ENCODE measurements at places on chromosomes 4 and X. TPM values are rescaled to one million over a fixed set of nuclear protein-coding genes. Genes with fewer than 3 reads are reported as not detected.

GRCh38 chr4:172392741-172393140, 579.5 kb downstream of the GALNTL6 start:
- no peak for DNase-seq

The GABRG1 gene
- polyA plus RNA-seq: not detected

GRCh38 chr4:80219301-80220025, 22.2 kb downstream of the PRDM8 start:
- no peak for DNase-seq

DNA sequence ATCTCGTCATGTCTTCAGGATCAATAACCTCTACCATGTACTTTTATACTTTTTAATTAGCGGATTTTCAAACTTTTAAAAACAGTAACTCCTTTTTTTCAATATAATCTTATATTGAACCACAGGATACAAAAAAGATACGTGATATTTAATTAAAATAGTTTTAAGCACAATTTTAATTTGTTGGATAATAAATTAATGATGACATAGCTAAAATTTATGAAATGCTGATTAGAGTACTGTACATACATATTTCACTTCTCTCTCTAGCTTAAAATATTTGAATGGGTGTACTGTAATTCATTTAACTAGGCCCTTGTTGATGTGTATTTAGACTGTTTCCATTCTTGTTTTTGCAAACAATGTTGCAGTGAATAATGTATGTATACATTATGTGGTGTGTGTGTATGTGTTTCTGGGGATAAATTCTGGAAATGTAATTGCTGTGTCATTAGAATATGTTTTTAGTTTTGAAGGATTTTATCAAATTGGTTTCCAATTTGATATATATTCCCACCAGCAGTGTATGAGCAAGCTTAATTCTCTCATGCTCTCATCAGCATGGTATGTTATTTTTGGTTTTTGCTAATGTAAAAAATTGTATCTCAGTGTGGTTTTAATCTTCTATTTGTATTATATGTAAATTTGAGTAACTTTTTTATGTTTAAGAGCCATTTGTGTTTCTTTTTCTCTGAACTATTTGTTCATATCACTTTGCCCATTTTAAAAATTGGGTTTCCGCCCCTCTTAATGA, 66.4 kb downstream of the CDKL5 start:
- DNase-seq: no peak

- DNase-seq: no peak
Measured at GRCh38 chr4:93657527-93657926, 171.0 kb upstream of the ATOH1 start.

GRCh38 chr4:38128478-38129459, 168.6 kb downstream of the PTTG2 start:
- no peak for DNase-seq

The LRCH2 gene
- 6.1 TPM for polyA plus RNA-seq

The ANKRD50 gene
- polyA plus RNA-seq: 21.2 TPM

DNA sequence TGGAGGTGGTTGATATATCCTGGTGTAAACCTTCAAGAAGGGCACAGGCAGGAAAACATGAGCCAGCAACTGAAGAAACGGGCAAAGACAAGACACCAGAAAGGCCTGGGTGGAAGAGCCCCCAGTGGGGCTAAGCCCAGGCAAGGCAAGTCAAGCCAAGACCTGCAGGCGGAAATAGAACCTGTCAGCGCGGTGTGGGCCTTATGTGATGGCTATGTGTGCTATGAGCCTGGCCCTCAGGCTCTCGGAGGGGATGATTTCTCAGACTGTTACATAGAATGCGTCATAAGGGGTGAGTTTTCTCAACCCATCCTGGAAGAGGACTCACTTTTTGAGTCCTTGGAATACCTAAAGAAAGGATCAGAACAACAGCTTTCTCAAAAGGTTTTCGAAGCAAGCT, 7.2 kb downstream of the ZFP42 start:
- no peak for DNase-seq

GRCh38 chrX:47093248-47093647, 15.0 kb downstream of the RGN start:
- DNase-seq: peak; percentile 0

The CXCR3 gene
- polyA plus RNA-seq: not detected

The ZNF711 gene
- polyA plus RNA-seq: 9.3 TPM

GRCh38 chr4:113976741-113977525, 2.5 kb downstream of the ARSJ start:
- DNase-seq: no peak

DNA sequence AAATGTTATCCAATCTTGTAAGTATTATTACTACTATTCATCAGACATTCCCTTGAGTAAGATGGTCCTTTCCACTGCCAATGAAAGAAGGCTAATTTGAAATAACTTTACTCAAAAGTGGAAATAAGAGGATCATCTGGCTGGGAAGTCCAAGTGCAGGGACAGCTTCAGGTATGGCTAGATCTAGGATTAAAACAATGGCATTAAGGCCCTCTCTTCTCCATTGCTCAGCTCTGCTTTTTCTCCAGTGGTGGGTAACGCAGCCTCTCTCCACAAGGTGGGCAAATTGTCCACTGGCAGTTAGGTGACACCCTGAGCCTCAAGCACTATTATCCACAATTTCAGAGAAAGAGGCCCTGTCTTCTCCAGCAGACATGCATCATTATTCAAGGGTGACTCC, 66.7 kb upstream of the PGM2 start:
- no peak for DNase-seq

- no peak for DNase-seq
Measured at GRCh38 chr4:169167957-169168858, 102.5 kb downstream of the SH3RF1 start.

DNA sequence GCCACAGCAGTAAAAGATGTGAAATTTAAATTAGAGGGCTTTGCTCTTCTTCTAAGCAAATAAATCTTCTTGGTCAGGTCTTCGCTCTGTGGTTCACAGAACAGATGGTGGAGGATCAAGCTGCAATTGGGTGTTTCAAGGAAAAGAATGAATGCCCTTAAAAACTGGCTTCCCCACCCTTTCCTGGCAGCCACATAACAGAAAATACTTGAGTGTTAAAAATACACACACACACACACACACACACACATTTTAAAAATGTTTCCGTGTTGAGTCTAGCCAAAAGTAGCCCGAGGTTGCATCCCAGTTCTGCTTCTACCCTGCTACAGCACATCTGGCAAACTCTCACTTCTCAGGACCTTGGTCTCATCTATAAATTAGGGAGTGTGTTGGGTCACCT, 56.7 kb upstream of the FGFBP2 start:
- DNase-seq: no peak

The PSAPL1 gene
- not detected for polyA plus RNA-seq

The SRPK3 gene
- 0.27 TPM for polyA plus RNA-seq

The METTL14 gene
- 17.6 TPM for polyA plus RNA-seq

GRCh38 chrX:43446752-43447151, 209.3 kb upstream of the MAOA start:
- DNase-seq: no peak

DNA sequence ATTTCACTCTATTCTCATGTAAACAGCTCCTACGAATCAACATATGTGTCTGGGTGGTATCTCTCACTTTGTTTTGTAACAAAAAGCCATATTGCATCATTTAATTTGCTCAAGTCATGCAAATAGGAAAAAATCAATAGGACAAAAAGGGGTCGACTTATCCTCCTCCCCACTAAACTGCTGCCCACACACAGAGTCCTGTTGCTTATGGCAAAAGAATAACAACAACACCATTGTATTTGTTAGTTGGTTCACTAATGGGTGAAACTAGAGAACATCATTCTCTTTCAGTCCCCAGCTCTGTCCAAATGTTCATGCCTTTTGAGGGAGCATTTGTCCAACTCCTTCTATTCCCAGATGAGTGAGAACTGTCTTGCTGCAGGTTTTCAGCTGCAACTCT, 2.1 kb downstream of the HHIP start:
- DNase-seq: no peak

GRCh38 chr4:145732895-145733880, 53.2 kb downstream of the C4orf51 start:
- DNase-seq: peak; percentile 66

DNA sequence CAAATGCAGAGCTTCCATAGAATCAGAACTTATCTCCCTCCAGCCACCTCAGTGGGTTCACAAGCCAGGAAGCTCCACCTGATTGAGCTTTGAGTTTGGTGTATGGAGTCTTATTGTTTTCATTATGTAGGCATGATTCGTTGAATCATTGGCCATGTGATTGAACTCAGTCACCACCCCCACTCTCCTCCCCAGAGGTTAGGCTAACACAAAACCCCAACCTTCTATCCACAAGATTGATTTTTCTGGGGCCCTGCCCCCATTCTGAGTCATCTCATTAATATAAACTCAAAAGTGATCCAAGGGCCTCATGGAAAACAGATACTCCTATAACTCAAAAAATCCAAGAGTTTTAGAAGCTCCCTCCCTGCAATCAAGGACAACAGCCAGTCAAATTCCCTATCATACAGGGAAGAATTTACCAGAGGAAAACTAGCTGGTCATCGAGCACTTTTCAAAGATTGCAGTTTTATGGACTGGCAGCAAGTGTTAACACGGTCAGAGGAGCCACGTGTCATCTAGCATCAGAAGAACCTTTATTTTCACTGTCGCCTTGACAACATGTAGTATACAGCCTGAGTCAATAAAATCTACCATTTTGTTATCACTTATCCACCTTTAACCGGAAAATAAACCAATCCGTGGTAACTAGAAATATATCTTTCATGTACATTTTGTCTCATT, 35.9 kb upstream of the GUCY1B1 start:
- DNase-seq: peak; percentile 50

- no peak for DNase-seq
Measured at GRCh38 chr4:78629991-78630541, 78.5 kb downstream of the ANXA3 start.

DNA sequence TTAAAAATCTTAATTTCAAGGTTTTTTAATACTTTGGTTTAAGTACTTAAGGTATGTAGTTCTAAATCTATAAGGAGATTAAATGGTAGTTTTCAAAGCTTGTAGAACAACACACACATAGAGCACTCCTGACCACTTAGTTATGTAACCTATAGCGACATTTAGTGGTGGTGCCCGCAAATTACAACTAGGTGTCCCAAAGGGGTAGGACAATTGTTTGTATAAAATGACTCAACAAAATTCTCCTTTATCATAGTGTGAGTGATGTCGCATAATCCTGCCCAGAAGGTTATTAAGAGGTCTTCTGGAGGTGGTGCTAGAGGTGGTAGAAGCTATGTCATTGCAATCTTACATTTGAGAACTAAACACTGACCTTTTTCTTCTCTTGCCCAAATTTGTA, 373.0 kb upstream of the RASGEF1B start:
- no peak for DNase-seq

DNA sequence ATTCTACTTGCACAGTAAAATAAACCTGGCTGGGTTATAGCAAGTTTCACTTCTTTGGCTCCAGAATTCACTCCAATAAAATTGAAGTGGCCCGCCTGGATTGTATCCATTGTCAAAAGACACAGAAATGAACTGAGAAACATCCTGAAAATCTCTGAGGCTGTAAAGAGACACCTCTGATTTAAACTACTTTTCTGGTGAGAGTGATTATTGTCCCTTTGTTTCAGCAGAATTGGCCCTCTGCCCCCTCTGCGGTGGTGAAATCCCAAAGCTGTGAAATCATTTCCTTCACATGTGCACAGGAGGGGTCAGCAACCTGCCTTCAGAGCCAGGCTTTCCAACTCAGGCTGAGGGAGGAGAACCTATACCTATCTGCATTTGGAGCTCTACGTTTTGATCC, 23.0 kb downstream of the GAB3 start:
- DNase-seq: no peak

DNA sequence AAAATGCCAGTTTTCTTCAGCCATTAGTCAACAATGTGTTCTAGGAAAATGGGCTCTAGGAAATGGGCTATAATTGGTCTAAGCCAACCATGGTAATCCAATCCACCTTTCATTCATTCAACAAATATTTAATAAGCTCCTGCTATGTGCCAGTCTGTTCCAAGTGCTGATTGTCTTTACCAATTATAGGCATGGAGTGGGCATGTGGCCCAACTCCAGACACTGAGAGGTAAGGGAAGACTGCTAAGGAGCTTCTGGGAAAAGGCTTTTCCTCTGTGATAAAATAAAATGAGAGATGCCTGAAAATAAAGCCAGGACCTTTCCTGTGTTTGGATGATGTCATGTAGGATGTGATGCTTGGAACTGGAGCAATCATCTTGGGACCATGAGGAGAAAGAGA, 43.3 kb downstream of the HOPX start:
- DNase-seq: no peak

- no peak for DNase-seq
Measured at GRCh38 chrX:1582686-1583437, 8.5 kb upstream of the AKAP17A start.

The COL25A1 gene
- not detected for polyA plus RNA-seq
